Stimulated activated naive CD8-positive, alpha-beta T cell treated with anti-CD3 and anti-CD28 coated beads, Interleukin-15, amount 100 ng/mL, for 72 hours (primary cell): ENCODE measurements at places on chromosomes 3 and 15.

GRCh38 chr3:191412759-191413158, 48.2 kb upstream of the PYDC2 start:
- DNase-seq: no peak

GRCh38 chr3:64815195-64815631, 127.4 kb upstream of the ADAMTS9 start:
- DNase-seq: no peak

GRCh38 chr3:117572786-117573185, 863.2 kb downstream of the TUSC7 start:
- no peak for DNase-seq

DNA sequence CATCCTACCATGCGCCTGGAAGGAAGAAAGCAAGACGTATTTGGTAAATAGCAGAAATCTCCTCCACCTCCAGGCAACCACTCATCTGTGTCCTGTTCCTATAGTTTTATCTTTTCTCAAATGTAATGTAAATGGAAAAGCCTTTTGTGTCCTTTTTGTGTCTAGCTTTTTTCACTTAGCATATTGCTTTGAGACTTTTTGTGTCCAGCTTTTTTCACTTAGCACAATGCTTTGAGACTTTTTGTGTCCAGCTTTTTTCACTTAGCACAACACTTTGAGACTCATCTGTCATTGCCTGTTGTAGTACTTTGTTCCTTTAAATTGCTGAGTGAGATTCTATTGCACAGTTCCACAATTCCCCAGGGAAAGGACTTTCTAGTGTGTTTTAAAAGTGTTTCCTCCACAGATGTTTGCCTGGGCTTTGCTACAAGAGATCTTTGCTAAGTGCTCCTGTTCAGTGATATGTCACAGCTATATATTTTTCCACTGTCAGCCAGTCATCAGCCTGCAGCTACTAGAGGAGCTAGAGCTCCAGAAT, 27.9 kb upstream of the MUC13 start:
- DNase-seq: no peak

DNA sequence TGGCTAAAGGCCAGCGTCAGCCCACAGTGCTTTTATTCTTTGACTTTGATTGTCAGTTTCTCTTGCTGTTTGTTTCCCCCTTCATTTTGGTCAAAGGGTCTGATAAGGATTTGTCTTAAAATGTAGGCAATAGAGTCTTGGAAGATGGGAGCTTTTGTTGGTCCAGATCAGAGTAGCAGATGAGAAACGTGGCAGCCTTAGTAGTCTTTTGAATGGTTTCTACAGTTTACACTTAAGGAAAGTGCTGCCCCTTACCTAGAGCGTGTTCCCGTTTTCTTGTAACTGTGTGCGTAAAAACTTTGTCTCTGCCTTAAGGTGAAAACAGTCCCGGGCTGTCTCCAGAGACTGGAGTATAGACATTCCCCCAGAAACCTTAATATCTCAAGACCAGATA, 630 bp downstream of the LXN start:
- no peak for DNase-seq

GRCh38 chr3:29406291-29406832, 125.5 kb downstream of the RBMS3 start:
- DNase-seq: no peak
